Fibroblast of skin of right quadriceps (primary cell): ENCODE measurements at places on chromosomes 13 and 19.

- DNase-seq: peak; percentile 59
Measured at GRCh38 chr13:83666141-83666540, 216.1 kb downstream of the SLITRK1 start.

DNA sequence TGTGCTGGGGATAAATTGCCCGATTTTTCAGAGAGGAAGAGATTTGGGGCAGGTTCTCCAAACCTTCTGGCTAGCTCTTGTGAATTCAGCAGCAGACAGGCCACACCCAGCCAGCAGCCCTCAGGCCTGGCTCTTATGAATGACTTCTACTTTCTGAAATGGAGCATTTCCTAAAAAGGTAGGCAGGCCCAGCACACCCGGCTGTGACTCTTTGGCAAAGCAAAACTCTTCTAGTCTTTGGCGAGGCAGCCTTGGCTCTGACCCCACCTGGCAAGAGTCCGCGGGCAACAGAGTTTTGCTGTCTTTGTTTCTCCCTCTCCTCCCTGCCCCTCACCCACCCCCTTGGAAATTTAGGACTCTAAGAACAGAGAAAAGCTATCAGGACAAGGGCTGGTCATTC, 221.2 kb downstream of the ZNF536 start:
- DNase-seq: no peak

- peak; percentile 11 for DNase-seq
Measured at GRCh38 chr13:27171244-27171826, at the start of gene USP12. USP12 (minus strand) TSS chr13:27171811; CDS start chr13:27171639, 172 bp downstream.

DNA sequence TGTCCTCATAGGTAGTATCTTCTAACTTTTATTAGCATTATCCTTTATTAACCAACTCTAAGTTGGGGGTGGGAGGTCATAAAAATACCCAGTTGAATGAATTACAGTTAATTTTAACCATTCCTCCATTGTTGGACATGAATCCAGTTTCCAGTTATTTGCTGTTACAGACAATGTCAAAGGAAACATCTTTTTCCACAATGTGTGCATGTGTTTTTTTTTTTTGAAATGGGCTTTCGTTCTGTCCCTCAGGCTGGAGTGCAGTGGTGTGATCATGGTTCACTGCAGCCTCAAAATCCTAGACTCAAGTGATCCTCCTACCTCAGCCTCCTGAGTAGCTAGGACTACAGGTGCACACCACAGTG, 32.0 kb downstream of the KLF5 start:
- DNase-seq: no peak

- no peak for DNase-seq
Measured at GRCh38 chr13:20826301-20826700, 52.5 kb upstream of the EEF1AKMT1 start.

DNA sequence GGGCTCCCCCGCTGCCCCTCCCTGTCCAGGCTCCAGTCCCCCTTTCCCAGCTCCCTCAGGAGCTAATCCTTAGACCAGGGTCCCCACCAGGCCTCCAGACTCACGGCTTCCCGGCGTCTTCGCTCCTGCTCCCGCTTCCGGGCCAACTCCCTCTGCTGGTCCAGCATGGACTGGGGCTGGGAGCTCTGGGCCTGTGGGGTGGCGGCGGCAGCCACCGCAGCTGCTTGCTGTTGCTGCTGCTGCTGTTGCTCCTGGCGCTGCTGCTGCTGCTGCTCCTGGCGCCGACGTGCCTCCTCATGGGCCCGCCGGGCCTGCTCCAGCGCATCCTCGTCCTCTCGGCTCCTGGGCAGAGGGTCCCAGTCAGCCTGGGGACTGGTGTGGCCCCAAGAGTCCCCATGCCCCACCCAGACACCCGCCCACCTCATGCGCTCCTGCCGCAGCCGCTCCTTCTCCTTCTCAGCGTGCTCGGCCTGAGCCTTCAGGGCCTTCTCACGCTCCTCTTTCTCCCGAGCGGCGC, 6.4 kb upstream of the EPHX3 start:
- DNase-seq: no peak

DNA sequence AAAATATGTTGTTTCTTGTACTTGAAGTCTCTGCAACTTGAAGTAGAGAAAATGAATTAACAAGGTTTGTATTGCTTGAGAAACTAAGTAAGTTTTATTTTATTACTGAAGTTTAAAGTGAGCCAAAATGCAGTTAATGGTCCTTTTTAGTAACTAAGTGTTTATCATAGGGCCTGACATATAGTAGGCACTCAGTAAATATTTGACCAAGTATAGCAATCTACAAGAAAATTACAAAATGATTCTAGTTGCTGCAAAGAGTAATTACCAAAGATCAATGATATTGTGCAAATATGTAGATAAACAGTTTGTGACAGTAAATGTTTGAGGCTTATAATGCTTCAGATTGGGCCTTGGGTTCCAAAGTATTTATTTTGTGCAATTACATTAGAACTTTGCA, 2.4 kb upstream of the XPO4 start:
- no peak for DNase-seq

DNA sequence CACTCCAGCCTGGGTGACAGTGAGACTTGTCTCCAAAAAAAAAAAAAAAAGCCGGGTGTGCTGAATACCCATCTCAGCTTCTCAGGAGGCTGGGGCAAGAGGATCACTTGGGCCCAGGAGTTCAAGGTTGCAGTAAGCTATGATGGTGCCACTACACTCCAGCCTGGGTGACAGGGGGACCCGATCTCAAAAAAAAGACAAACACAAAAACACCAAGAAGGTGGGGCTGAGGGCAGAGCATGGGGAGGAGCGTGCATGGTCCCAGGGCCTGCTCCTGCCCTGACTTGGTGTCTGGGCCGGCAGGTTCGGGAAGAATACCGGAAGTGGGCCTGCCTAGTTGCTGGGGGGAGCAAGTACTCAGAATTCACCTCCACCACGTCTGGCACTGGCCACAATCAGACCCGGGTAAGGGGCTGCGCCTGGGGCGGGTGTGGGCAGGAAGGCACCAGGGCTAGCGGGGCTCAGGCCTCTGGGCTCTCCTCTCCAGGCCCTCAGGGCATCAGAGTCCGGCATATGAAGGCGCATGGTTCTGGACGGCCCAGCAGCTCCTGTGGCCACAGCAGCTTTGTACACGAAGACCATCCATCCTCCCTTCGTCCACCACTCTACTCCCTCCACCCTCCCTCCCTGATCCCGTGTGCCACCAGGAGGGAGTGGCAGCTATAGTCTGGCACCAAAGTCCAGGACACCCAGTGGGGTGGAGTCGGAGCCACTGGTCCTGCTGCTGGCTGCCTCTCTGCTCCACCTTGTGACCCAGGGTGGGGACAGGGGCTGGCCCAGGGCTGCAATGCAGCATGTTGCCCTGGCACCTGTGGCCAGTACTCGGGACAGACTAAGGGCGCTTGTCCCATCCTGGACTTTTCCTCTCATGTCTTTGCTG, 11.3 kb downstream of the DDX39A start:
- no peak for DNase-seq

GRCh38 chr19:10299545-10300458, 9.8 kb downstream of the ZGLP1 start:
- peak; percentile 44 for DNase-seq

GRCh38 chr19:41521931-41522555, 53.9 kb upstream of the CEACAM21 start:
- DNase-seq: no peak

- DNase-seq: no peak
Measured at GRCh38 chr19:52992109-52993004, 21.4 kb upstream of the ERVV-1 start.

DNA sequence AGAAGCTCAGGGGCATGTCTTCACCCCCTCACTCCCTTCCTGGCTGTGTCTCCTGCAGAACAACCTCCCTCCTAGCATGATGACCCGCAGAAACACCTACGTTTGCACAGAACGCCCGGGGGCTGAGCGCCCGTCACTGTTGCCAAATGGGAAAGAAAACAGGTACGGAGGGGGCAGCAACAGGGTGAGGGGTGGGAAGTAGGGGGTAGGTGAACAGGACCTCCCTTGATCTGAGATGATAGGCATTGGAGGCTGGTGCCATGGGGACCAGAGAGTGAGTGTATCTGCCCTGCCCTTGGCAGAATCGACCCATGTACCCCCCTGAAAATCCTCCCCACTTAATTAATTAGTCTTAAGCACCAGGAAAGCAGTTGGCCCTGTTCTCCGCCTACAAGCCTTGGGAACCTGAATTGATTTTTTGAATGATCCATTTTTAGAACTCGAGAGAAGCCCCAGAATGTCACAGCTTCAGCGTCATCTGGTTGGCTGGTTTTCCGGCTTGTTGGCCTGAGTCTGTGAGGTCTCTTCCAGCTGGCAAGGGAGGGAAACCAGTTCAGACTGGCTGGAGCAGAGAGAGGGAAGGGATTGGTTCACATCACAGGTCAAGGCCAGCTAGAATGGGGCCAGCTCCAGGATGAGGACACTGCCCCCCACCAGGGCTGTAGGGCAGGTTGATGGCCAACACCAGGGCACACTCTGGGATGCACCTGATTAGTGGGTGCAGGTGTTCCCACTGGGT, 28.2 kb downstream of the CKM start:
- no peak for DNase-seq

DNA sequence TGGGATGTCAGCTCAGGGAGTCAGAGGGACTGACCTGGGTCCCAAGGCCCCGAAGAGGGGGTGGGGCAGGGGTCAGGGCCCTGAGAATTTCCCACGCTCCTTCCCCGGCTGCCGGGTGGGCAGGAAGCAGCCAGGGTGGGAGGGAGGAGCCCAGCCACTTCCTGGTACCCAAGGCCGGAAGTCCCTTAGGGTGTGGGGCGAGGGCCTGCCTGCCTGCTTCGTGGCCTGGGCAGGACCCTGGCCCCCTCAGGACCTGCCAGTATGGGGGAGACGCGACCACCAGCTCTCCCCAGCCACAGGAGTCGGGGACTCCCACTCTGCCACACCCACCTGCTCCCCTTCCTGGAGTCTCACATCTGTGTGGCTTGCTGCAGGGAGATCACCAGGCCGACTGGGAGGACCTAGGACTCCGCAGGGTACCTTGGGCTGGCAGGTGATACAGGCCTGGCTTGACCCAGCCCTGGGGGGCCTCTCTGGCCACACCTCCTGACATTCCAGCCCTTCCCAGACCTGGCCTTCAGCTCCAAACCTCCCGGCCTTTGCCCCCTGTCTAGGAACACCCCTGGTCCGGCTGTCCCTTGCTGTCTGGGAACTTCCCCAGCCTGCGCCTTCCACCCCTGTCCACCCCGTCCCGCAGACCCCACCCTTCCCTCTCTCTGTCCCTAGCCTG, 9.8 kb upstream of the CIRBP start:
- peak; percentile 61 for DNase-seq

DNA sequence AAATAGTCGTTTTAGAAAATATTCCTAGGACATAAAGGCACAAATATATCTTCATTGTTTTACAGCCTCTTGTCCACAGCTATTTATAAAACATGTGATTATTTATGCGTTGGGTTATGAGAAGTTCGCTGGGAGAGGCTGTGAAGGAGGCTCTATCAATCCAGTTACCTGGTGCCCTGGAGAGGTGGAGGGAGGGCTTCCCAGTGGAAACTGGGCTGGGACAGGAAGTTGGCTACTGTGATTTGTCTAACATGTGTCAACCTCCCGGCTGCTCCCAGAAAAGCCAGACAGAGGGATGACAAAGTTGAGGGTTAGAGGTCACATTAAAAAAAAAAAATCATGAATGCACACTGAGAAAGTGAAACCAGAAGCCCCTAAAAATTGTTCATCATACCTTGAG, 346.5 kb downstream of the ZNF536 start:
- peak; percentile 4 for DNase-seq

DNA sequence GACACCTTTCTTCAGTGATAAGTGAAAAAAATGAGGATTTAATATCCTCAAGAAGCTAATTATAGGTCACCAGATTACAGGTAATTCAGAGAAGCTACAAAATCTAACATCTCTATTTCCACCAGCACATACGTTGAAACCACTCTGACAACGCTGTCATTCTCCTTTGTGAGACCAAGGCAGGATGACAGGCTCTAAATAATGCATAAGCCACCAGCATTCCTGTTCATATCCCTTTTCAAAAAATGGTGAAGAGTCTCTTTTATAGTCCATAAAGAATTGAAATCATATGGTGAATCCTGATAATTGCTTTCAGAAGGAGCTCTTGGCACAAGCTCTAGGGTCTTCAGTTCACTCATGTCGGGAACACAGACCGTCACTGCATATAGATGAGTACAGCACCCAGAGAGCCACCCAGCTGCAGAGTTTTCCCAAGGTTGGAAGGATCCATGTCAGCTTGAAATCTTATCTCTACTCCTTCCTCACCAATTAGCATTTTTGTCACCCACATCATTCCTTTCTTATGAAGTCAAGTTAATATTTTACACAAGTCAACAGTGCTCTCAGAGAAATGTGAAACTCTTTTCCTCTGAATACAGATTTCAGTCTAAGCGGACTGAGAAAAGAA, 431.4 kb downstream of the TBC1D4 start:
- peak; percentile 95 for DNase-seq

DNA sequence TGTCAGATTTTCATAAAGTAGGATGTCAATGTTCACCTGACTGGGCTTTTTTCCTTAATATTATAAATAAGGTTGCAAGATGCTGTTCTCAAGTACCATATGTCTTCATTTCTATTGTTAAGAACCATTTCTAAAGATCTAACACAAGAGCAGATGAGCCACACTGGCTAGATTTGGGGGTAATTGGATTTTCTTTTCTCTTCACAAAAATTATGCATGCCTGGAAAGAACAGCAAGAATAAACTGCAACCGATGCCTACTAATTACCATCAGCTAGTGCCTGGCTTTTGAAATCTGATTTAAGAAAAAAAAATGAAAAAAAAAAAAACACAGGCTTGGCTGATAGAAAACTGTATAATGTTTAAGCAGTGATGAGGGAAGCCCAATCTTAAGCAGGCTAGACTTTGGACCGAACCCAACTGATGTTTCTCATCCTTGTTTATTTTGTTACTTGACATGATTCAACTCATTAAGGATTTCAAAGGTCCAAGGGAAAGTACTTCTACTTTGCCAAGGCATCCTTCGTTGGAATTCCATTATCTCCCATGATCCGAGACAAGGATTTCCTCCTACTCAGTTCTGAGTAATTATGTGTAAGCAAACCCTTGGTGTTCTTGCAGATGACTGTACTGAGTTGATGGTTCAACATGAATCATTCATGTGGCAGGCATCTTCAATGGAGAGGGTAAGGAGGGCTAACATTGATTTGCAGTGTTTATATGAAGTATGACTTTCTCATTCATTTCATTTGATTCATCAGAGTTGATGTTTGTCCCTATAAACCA, 300.5 kb downstream of the SPRY2 start:
- DNase-seq: peak; percentile 99

DNA sequence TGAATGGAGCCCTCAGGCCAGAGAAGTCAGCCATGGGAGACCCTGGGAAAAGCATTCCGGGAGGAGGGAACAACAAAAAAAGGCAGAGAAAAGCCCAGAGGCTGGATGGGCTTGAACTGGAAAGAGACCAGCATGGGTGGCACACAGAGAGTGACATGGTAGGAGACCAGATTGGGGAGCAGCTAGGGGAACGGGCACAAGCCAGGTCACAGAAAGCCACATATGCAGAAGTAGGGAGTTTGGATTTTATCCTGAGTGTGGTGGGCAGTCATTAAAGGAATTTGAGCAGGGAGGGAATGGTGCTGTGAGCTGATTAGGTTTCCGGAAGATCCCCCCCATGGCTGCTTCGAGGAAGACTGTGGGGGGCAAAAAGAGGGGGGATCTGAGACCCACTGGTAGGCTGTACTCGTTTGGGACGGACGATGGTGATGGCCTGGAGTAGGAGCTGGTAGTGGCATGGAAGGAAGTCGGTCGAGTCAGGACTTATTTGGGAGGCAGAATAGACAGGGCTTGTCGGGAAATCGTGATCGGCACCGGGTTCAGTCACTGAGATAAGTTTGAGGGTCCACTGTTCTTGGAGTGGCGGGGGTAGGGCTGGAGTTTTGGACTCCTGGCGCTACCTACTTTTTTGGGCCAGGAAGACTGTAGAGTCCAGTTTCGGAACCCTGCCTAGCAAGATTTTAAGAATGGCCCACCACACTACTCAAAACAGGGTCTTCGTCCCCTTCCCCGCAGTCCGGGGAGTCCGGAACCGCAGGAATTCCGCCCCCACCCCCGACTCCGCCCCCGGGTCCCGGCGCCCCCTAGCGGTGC, 949 bp downstream of the SERTAD1 start:
- DNase-seq: peak; percentile 24
